NCI-H1417 (cell line): ENCODE measurements at places on chromosomes 12 and 14.

- no peak for DNase-seq
Measured at GRCh38 chr14:68211886-68212285, 392.3 kb downstream of the RAD51B start.

DNA sequence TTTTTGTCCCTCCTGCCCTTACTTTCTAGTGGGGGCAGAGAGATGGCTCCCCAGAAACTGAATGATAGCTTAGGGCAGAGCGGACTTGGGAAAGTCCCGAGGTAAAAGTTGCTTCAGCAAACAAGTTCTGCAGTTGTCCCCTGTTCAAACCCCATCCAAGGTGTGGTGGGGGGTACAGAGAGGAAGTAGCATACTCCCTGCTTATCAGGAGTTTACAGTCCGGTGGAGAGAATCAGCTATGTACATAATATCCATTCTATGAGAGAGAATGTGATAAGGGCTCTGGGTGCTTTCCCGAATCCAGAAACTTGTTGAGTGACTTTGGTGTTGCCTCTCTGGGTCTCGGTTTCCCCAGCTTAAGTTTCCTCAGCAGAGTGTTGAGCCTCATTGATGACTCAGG, 40.4 kb upstream of the VRK1 start:
- DNase-seq: no peak

DNA sequence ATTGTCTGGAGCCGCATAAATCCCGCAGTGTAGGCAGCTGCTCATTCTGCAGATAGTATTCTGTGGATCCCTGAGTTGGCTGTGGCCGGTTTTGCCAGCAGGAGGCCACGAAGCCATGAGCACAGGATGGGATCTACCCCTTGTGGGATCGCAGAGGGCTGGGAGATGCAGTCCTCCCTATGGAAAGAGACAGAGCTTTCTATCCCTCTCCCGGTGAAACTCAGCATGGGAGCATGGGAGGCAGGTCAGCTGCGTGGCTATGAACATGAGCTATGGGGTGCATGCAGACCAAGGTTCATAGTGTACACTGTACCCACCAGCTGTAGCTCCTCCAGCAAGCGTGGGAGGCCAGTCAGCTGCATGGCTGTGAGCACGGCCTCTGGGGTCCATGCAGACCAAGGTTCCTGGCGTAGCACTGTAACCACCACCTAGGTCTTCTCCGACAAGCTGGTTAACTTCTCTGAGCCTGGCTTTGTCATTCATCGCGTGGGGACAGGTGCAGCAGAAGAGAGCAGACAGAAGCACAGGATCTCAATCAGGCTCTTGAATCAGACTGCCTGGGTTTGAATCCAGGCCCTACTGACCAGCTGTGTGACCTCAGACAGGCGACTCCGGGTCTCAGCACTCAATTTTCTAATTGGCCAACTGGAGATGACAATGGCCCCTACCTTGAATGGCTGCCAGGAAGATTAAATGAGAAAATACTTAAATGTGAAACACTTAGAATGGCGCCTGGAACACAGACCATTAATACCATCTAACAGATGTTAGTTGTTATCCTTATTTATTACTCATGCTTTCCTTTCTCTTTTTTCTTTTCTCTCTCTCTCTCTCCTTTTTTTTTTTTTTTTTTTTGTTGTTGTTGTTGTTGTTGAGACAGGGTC, 6.0 kb downstream of the BDKRB1 start:
- DNase-seq: no peak

DNA sequence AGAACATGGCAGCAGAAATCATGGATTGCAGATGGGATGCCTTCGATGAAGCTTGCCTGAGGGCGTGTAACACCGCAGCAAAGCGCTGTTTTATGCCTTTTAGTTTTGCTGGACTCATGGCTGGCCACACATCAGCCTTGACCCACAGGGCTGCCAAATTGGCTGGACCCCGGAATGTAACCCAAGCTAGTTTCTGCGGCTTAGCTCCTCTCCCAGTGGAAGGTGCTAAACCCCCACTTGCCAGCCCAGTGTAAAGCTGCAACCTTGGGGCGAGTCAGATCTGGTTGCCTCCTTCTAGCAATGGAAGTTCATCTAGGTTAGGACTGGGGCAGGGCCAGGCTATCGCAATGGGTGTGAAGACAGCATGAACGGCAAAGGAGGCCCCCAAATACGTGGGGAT, 38.3 kb downstream of the MEG3 start:
- DNase-seq: no peak
